ENCODE measurements at places on chromosomes 2 and 18.

- no peak for DNase-seq
Observed at GRCh38 chr2:239892441-239893235, 132.5 kb downstream of the NDUFA10 start.

- no peak for DNase-seq
Observed at GRCh38 chr2:190062053-190062452, 476 bp downstream of the MSTN start.

DNA sequence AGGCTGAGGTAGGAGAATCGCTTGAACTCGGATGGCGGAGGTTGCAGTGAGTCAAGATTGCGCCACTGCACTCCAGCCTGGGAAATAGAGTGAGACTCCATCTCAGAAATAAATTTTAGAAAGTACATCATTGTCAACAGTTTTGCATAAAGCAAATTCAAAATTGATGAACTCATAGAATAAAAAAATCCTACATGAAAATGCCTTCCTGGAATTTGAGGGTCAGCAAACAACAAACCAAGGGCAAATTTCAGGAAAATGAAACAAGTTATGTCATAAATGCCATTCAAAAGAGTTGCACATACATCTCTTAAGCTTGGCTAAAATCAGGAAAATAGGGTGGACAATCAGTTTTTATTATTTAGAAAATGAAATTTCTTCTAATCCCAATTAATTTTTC, 45.1 kb downstream of the COL5A2 start:
- no peak for DNase-seq

DNA sequence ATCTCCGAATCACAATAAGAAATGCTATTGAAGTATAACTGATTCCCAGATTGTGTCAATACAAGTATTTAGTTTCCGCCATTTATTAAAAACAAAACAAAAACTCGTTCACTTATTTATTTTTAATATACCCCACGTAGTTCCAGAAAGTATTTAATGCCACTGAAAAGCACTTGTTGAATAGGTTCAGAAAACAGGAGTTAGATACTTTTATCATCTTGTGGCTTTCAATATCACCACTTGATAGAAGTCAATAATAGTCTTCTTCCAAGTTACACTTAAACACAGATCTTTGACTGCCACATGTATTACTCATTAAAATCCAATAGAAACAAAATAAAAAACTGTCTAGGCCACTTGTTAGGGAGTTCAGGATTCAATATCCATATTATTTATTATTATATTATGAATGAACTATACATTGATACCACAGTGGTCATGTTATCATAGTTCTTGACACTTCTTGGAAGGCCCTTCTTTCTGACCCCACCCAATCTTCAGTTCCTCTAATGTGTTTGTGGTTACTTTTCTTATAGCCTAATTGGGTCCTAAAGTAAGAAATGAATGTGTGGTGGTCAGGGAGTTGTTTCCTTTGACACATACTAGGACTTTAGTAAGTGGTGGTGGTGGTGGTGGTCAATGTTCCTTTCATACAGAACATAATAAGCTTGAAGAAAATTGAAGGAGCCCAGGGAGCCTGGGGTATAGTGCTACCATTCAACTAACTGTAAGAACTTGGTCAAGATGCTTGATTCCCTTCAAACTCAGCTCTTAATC, 221.3 kb upstream of the ITGA4 start:
- DNase-seq = no peak

DNA sequence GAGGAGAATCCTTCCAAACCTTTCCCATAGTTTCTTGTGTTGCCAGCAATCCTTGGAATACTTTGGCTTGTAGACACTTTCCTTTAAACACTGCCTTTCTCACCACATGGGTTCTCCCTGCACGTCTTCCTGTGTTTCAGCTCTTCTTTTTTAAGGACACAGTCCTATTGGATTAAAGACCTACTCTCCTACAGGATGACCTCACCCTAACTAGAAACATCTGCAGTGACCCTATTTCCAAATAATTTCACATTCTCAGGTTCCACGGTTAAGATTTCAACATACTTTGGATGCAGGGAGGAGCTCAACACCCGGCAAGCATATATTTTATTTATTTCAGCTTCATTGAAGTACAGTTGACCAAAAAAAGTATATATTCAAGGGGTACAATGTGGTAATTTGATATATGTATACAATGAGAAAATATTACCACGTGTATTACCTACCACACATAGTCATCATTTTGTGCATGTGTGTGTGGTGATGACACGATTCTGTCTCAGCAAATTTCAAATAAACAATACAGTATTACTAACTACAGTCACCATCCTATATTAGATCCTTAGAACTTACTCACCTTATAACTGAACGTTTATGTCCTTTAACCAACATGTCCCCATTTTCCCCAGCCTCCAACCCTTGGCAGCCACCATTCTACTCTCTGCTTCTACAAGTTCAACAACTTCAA, 745.0 kb downstream of the CBLN2 start:
- no peak for DNase-seq

DNA sequence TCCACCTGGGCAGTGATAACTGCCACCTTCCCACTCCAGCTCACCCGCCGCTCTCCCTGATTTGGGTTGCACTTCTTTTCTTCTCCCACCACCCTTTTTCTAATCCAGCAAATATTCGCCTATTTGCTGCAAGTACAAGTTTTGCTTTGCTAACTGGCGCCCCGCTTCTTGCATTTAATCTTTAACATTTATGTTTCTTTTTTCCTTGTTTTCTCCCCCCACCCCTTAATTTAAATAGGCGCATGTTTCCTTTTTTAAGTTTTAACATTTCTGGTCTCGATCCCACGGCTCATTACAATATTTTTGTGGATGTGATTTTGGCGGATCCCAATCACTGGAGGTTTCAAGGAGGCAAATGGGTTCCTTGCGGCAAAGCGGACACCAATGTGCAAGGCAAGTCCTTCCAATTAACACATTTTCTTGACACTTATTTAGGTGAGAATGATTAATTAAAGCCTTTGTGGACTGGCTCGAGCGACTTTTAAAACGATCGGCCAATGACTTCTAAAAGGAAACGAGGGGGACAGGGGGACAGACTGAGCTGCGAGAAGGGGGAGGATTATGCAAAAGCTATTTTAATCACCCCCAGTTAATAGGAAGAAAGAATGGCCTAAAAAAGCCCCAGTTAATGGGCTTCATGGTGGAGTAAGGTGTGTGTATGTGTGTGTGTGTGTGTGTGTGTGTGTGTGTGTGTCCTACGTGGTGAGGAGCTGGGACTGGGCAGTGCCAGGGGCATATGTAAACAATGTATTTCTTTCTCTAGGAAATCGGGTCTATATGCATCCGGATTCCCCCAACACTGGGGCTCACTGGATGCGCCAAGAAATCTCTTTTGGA, 1.6 kb downstream of the TBR1 start:
- no peak for DNase-seq

GRCh38 chr2:133063775-133064174, 393.8 kb upstream of the LYPD1 start:
- DNase-seq = no peak

GRCh38 chr2:209577376-209578357, 153.8 kb downstream of the MAP2 start:
- DNase-seq = no peak

DNA sequence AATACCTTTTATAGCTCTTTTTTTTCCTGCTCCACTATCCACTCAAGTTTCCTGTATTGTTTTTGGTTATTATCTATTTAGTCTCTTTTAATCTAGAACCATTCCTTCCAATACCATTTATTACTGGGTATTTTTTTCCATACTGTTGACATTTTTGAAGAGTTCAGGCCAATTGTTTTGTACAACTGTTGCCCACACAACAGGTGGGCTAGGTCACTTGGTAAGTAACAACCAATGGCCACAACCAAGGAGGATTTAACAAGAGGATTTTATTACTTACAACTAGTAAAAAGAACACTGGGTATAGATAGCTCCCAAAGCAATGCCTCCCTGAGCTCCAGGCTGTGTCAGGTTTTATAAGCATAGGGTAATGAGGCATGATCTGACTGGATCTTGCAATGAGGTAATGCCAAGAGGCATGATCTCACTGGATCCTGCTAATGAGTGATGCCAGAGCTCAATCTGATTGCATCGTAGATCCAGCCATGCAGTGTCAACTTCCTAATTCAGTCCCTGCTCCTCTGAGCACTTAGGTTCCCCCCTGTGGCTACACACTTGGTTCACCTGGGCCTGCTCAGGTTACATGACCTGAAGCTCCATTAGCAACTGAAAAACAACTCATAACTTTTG, 7.1 kb upstream of the CEP68 start:
- no peak for DNase-seq

Data from NK-92 treated with Interleukin-12 subunit alpha and Interleukin-12 subunit beta, amount 100 ng/mL, for 24 hours (cell line).